ENCODE measurements at places on chromosomes 3 and 15.

DNA sequence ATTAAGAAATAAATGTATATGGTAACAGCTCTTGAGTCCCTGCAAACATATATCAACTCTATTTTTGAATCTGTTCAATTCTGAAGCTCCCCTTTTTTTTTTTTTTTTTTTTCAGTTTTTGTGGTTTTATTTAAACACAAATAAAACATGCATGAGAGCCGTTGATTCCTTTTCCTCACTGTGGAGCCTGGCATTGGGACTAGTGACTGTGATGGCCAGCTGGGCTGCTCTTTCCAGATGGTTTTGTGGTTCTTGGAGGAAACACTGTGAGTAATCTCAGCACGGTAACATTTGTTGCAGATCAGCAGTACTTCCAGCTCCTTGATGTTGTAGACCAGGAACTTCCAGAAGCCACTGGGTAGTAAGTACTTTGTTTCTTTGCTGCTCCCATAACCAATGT is 15.9 kb downstream of the EMC7 start:
- no peak for DNase-seq

DNA sequence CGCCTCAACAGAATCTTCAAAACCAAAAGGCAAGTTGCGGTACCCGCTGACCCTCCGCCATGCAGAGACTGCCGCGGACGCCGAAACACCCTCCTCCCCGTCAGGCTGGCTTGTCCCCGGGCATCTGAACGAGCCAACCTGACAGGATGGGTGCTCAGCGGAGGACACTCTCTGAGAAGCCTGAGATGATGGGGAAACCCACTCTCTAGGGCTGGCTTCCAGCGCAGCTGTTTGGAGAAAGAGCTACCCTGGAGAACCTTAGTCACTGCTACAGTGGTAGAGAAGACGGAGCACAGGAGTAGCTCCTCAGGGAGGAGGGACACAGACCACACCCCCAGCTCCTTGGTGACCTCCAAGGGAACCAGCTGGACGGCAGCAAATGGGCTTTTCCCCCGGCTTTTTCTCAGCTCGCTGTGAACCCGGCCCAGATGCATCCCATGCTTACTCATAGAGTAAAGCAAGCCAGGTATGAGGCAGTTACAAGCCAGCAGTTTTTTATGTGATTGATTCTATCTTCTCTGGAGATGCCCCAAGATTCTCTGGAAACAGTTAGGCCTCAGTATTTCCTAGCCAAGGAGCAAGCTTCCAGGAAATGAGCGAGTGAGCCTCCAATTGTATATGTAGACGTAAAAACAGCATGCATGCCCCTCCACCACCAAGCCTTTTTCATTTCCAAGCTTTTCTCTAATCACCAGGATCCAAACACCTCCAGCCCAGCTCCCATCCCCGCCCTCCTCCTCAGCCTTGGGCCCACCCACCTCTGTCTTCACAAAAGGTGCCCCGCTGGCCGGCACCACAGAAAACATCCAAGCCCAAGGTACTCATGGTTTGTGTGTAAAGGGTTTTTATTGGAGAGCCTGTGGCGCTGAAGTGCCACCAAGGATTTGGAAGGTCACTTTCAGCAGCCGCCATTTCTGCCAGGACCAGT is 38.7 kb downstream of the FAM174B start:
- no peak for DNase-seq

DNA sequence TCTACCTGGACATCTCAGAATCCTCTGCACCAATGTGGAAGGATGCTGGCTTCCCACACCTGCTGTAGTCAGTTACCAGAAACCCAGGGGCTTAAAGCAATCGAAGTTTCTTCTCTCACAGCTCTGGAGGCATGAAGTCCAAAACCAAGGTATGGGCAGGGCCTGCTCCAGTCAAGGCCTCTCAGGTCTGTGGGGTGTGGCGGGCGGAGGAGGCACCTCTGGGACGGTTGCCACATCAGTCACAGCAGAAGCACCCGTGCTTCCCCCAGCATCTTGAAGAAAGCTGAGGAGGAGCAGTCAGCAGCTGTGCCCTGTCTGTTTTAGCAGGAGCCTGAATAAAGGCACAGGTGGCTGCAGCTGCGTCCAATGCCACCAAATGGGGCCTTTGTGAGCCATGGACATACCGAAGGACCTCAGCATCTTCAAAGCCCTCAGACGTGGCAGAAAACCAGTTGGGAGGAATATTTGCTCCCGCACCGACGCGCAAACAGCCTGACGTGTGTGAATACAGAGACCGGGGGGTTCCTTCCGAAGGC is 68.9 kb downstream of the TFRC start:
- no peak for DNase-seq

- no peak for DNase-seq
These were observed 34.0 kb upstream of the SH3GL3 start for GRCh38 chr15:83413054-83413719.

DNA sequence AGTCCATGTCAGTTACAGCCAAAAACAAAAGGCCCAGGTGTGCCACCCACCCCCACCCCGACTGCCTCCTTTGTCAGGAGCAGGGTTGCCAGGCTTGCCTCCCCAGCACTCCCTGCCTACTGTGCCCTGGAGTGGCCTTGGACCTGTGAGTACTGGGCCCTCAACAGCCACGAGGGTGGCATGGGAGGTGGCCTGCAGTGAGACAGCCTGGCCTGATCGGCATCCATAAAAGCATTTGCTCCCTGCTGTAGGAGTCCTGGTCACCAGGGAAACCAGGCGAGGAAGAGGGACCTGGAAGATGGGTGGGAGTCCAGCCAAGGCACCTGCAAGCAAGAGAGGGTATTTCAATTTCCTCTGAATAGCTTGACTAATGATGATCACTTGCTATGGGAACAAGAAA is 56.4 kb upstream of the KCNMB2 start:
- DNase-seq = no peak

GRCh38 chr3:111541391-111541790 is 606 bp upstream of the CD96 start:
- DNase-seq = no peak

DNA sequence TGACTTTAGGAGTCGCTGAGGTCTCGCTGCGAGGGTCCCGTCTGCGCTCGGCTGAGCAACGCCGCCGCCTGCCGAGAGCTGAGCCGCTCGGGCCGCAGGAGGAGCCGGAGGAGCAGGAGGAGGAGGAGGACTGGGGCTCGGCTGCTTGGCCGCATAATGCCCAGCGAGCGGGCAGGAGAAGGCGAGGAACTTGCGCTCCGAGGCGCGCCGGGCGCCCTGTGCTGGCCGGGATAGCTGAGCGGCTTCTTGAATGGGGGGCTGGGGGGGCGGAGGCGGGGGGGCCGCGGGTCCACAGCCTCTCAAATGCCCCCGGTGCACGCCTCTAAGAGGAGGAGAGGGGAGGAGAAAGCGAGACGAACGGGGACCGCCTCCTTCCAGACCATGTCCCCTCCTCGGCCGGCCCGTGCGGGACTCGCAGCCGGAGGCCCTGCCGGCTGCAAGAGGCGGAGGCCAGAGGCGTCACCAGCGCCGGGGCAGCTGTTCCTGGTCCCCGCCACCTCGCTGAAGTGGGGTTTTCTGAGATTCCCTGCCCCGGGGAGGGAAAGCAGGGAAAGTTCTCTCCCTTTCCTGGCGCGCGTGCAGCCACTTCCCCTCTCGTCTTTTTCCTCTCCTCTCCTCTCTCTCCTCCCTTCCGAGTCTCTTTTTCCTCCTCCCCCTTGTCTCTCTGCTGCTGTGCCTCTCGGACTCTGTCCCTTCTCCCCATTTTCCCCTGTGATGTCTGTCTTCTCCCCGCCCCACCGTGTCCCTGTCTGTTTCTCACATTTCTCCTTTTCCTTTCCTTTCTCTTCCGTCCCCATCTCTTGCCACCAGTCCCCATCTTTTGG is at the start of gene ADAMTS9:
TSS of gene ADAMTS9 (minus strand) at position 220 of the 824 bp plus-strand sequence. CDS start 343 bp downstream, outside the sequence.
- DNase-seq = peak; percentile 78

GRCh38 chr3:138367911-138368310 is 19.5 kb downstream of the MRAS start:
- DNase-seq = peak; percentile 75

DNA sequence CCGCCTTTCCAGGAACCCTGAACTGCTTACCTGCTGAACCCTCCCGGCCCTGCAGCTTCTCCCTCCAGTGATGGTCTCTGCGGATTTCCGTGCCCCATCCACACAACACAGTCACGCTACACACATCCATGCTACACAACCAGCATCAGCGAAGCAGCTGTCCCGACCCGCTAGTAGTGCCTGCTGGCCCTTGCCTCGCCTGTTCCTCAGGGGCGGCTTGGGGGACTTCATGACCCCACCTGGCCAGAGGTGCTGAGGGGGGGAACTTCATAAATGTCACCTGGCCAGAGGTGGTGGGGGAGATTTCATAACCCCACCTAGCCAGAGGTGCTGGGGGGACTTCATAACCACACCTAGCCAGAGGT is 530 bp upstream of the TUBGCP5 start:
- DNase-seq = no peak

- no peak for DNase-seq
These were observed 466.9 kb upstream of the SUCLG2 start for GRCh38 chr3:68121287-68121686.

DNA sequence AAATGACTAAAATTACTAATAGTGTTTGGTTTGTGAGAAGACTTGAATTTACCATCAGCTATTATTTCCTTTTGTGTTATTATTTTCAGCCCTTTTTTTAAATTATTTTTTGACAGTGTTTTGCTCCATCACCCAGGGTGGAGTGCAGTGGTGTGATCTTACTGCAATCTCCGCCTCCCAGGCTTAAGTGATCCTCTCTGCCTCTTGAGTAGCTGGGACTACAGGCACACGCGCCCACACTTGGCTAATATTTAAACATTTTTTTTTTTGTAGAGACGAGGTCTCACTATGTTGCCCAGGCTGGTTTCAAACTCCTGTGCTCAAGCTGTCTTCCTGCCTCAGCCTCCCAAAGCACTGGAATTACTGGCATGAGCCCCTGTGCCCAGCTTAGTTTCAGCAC is 31.7 kb upstream of the UTS2B start:
- no peak for DNase-seq

- no peak for DNase-seq
These were observed 172.9 kb upstream of the SLC2A2 start for GRCh38 chr3:171199473-171199829.

- DNase-seq = no peak
These were observed 32.7 kb upstream of the ZFAND6 start for GRCh38 chr15:80026754-80027153.

- DNase-seq = no peak
These were observed 69.1 kb upstream of the PROK2 start for GRCh38 chr3:71854096-71854495.
